ENCODE measurements at places on chromosomes 1 and 21.

- no peak for DNase-seq
Observed at GRCh38 chr1:248834343-248834940, 3.6 kb upstream of the ZNF672 start.

- DNase-seq, result no peak
Observed at GRCh38 chr1:204286831-204287421, 72.8 kb downstream of the PLEKHA6 start.

DNA sequence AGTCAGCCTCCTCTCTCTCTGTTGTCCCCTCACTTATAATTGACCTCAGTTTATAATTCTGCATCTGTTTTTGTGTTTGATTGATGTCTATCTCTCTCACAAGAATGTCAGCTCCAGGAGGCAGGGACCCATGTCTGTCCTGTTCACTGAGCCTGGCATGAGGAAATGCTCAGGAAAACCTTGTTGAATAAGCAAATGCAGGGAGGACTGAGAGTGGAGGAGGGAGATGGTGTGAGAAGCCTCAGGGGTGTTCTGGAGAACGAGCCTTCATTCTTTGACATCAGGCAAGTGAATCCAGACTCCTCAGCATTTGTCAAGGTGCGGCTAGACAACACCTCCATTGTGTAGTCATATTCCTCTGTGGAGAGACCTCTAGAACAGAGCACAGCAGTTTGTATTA is 45.5 kb downstream of the MAN1C1 start:
- DNase-seq, result no peak

GRCh38 chr1:183024317-183025009 is 1.2 kb downstream of the LAMC1 start:
- no peak for DNase-seq

GRCh38 chr1:17520473-17521319 is 18.8 kb upstream of the ARHGEF10L start:
- no peak for DNase-seq

DNA sequence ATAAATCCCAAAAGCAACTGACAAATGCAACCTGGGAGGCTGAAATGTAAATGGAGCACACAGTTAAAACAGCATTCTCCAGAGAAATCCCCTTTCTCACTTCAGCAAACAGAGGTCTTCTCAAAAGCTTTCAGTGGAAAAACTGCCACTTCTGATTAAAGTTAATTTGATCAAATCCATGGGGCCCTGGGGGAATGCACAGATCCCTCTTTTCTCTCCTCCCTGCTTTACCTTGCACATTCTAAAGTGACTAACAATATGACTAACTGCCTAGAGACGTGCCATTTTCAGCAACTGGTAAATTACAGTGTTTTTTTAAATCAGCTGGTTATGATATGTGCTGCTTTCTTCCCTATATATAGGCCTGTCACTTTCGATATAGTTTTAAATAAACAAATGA is 142.5 kb downstream of the RERE start:
- no peak for DNase-seq

- DNase-seq, result no peak
Observed at GRCh38 chr1:184823080-184823479, 68.4 kb upstream of the EDEM3 start.

DNA sequence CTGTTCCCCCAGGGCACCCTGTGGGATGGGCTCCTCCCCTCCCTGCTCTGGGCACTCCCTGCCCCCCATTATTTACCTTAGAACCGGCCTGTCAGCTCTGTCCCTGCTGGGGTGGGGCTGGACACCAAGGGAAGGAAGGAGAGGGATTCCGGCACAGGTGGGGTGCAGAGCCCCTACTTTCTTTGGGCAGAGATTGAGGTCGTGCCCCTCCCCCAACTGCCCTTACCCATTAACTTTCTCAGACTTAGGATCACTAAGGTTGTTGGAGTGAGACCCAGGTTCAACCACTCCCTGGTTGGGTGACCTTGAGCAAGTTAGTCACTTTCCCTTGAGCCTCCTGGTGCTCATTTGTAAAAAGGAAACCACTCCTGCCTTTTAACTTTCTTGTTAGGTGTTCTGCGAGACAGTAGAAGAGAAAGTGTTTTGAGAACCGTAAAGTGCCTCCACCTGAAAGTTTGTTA is 57.0 kb upstream of the SYNC start:
- no peak for DNase-seq

- no peak for DNase-seq
Observed at GRCh38 chr1:66292944-66293343, 241.0 kb upstream of the SGIP1 start.

DNA sequence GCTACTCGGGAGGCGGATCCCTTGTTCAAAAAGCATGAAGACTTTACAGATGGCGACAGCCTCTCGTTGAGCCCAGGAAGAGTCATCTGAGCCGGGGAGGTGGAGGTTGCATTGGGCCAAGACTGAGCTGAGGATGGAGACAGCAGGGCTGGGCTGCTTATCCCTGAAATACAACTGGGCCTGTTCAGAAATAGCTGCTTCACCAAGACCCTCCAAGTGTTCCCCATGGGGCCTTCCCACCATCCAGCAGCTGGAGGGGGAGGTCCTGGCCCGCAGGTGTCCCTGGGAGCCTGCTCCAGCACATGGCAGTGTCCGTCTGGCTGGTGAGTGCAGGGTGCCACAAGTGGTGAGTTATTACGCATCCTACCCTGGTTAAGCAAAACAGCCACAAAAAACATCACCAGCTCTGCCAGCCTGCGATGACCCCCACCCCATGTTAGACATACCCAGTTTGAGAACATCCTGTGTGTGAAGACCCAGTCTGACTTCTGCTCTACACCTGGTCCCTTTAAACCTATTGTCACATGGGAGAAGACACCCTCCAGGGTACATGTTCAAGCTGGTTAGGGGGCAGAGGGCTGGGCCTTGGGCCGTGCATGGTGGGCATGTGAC is 93.1 kb upstream of the TMPRSS2 start:
- no peak for DNase-seq

All from thoracic aorta (tissue), 2 donors.